ENCODE measurements at places on chromosomes 13 and 19.

DNA sequence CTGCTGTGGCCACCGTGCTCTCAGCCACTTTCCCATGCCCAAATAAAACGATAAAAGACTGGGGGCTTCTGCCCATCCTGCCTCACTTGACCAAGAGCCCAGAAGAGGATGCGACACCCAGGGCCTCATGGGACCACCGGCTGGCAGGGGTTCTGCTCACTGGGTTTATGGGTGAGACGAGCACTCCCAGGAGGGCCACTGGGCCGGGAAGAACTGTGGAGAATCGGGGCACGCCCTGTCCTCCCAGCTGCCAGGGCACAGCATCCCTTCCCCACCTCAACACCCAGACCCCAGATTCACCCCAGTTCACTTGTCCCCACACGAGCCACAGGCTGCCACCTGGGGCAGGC lies 4.7 kb upstream of the F10 start:
- no peak for DNase-seq

GRCh38 chr19:12092065-12092867 lies 27.7 kb downstream of the ZNF844 start:
- peak; percentile 83 for DNase-seq

GRCh38 chr19:23882493-23882892 lies 32.2 kb upstream of the ZNF726 start:
- DNase-seq = no peak

GRCh38 chr19:48796298-48797083 lies 14.3 kb downstream of the BCAT2 start:
- DNase-seq = no peak

DNA sequence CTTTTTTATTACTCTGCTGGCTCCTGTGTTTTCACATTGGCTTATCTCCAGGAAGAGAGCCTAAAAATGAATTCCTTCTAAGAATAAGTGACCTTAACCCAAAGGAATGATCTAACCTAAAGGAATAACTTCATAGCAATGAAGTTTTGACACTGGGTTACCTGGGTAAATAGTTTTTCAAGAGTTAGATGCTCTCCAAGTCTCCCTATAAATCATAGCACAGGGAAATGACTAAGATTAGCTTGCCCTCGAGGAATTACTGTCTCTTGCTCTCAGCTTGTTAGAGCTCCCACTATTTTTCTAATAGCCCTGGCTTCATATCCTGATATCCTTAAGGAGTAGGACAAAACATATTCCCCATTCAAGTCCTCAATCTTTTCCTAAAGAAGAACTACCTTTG lies 66.3 kb downstream of the SPRY2 start:
- no peak for DNase-seq

- no peak for DNase-seq
These were observed 13.2 kb upstream of the ZNF254 start for GRCh38 chr19:24073807-24074206.

DNA sequence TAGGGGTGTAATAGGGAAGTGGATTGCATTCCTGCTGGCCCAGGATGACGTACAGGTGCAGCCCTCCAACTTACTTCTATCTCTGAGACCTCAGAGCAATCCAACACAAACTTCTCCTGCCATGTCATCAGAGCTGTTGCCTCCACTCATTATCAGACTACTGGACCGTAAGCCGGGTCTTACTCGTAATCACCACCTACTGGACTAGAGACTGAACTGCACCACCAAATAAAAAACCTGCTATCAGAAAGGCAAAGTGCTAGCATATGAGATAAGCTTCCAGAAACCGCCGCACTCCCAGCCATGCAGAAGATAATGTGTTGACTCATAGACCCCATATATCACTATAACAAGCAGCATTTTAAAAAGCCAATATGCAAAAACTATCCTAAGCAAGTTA lies 102.0 kb downstream of the SLITRK1 start:
- DNase-seq = no peak

GRCh38 chr13:86426437-86426836 lies 627.2 kb upstream of the SLITRK6 start:
- DNase-seq = no peak
